Kidney epithelial cell (primary cell): ENCODE measurements at places on chromosomes 7 and 10. TPM values are rescaled to one million over a fixed set of nuclear protein-coding genes. Genes with fewer than 3 reads are reported as not detected.

The POP7 gene
- 46.1 and 52.8 TPM in 2 replicates for total RNA-seq

DNA sequence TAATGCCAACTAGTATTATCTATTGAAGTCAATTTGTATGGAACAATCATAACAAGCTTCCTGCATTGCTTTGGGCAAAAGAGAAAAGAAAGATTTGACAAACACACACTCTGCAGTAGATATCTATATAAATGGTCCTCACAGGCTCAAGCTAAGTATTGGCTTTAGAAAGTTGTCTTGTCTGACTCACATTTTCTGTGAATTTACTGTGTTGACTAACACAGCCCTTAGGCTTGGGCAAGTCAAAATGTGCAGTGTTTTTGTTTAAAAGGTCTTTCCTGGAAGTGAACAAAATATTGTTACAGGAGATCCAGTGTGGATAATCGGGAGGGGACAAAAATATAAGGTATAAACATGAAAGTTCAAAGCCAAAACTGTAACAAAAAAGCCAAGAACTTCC, 194.4 kb downstream of the RELN start:
- DNase-seq = no peak

The CXCL12 gene
- 13.0 and 13.5 TPM in 2 replicates for total RNA-seq

DNA sequence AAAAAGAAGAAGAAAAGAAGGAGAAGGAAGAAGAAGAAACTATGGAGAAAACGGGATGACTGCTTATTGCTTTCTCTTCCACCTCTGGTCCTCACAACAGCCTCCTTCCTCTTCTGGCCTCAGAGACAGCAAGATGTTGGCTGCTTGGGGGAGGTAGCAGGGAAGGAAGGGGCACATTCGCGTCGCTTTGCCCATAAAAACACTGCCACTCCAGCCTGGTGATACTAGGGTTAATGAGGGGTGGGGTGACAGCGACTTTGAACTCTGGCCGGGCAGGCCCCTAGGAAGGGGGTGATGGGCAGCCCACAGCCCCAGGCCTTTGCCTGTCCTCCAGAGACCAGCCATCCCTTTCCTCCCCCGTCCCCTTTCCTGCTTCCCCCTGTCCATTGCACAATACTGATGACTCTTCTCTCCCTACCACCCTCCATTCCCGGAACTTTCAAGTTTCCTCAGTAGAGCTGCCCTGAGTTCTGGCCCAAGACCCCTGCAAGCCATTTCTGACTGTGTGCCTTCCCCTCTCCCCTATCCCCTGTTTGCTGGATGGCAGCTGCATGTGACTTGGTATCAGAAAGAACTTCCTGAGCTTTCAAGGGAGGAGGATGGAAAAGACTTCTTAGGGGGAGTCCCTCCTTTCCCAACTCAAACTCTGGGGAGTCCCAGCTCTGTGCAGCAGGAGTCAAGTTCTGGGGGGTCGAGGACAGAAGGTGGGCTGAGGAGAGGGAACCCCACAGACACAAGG, 2.2 kb upstream of the CUEDC2 start:
- DNase-seq = no peak

GRCh38 chr10:49252313-49253034, 46.5 kb upstream of the C10orf71 start:
- DNase-seq = no peak

DNA sequence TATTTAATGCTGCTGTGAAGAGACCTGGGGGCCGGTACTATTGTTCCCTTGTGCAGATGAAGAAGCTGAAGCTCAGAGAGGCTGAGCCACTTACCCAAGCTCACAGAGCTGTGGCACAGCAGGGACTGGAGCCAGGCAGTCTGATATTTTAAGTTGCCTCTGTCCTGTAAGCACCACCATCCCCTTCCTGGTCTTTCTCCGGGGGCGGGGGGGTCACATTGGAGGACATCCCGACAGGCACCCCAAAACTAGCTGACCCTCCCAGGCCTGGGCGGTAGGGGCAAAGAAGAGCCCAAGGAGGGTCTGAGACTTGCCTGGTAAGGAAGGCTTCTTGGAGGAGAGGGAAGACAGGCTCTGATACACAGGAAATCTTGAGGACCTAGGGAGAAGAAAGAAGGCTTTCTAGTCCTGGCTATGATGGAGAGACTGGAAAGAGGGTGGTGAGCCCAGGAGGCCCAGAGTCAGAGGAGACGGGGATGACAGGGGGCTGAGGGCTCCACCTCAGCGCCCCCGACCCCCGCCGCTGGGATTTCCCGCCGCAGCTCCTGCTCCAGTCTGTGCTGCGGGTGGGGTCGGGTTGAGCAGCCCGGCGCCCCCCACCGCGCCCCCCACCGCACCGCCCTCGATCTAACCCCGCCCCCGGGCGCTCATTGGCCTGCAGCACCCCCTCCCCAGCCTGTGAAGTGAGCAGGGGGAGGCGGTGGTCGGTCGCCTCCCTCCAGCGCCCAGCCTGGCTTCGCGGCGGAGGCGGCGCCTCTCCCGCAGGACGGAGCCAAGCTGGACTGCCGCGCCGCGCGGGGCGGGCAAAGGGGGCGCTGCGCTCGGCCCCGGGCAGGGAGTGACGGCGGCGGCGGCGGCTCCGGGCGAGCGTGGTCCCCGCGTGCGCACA, at the start of gene ADCYAP1R1:
TSS of gene ADCYAP1R1 (plus strand) at position 711 of the 889 bp plus-strand sequence. CDS start 10,957 bp downstream, outside the sequence.
- DNase-seq = no peak

GRCh38 chr7:33742521-33742920, 162.8 kb upstream of the BMPER start:
- no peak for DNase-seq

DNA sequence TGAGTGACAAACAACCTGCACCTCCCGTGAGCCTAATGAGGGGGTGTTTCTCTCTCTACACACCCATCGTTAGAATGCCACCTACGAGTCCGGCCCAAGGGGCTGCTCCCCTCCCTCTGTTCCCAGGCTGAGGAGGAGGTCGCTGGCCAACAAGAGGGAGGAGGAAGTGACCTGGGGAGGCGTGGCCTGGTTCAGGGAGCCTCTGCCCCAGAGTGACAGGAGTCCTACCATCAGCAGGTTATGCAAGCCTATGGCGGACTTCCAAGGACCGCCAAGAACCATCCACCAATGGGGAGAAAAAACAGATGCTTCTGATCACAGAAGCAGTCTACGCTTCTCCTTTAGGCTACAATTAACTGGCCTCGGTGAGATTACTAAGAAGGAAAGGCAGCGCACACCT, 12.3 kb upstream of the EGFR start:
- DNase-seq = no peak

DNA sequence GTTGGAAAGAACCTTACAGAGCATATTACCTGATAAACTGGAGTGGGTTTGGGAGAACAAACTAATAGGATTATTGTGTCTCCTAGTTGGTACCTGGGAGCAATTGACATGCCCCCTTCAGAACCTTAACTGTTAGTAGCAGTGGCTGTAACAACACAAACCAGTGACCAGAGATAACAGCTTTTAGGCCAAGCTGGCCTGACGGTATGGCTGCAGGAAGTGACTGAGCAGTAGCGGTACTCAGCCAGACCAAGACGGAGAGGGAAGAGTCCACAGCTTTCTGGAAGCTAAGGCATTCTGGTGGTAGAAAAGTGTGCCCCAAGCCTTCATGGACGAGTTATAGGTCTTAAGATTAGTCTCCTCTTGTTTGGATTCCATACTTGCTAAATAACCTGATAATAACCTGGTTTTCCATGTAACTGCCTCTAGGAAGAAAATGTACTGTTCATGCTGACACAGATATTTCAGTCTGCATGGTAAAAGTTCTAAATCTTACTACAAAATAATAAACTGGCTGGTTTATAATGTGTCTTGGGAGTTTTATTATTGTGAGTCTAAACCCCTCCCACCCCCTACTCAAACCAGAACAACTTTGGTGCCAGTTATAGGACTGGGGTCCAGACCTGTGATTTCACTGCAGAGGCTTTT, 11.3 kb downstream of the NOLC1 start:
- no peak for DNase-seq

- DNase-seq = no peak
Observed at GRCh38 chr10:81036257-81036656, 498.6 kb downstream of the SH2D4B start.

DNA sequence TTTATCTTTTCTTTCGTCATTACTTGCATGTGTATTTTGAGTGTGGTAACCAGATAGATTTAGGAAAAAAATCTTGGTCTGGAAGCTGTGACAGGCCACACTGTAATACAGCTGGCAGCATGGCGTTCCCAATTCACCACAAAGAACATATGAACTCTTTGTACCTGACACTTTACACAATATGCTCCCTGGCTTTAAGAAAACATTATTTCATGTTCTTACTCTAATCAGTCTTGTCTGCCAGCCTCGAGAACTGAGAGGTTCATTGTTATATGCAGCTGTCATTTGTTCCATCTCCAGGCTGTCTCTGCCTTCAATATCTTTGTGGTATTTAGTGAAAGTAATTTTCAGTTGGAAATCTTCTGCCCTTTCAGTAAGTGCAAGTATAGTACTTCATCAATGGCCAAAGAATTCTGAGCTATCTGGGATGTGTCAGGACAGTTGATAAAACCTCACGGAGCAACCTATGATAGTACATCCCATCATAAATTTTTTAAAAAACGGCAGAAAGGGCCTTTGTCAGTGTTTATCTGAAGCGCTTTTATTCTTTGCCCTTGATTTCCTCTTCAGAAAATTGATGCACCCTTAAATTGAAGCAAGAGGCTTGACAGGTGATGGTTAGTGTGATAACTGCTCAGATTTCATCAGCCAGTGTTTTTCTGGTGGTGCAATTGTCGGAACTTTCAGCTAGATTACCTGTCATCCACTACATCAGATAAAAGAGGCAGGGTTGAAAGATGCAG, 146.3 kb upstream of the SP8 start:
- no peak for DNase-seq

DNA sequence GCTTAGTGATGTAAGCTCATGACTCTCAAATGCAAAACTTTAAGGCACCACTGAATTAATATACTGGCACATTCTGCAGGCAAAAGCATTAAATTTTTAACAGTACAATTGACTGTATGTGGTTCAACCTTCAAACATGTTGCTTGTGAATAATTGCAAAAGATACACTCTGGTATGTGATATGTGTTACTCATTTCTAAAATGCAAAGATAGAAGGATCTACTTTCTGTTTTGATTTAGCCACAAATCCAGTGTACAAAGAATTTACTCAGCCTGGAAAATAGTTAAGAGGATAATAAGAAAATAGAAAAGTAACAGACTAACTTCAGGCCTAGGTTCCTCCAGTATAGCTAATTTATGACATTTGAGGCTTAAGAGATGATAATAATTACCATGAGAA, 66.6 kb upstream of the NOBOX start:
- no peak for DNase-seq

DNA sequence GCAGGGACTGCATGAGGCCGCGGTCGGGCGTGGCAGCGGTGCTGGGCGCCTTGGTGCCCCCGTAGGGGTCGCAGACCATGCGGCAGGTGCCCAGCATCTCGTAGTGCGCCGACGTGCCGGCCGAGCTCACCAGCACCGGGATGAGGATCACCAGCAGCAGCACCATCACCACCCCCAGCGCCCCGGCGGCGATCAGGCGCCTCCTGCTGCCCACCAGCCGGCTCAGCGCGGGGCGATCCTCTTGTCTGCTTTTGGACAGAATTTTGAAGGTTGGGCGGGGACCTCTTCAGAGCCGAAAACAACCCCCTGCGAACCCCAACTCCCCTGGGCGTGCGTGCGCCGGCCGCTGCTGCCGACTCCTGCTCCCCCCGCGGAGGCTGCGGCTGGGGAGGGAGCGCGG, 779 bp downstream of the C1QL3 start:
- no peak for DNase-seq

DNA sequence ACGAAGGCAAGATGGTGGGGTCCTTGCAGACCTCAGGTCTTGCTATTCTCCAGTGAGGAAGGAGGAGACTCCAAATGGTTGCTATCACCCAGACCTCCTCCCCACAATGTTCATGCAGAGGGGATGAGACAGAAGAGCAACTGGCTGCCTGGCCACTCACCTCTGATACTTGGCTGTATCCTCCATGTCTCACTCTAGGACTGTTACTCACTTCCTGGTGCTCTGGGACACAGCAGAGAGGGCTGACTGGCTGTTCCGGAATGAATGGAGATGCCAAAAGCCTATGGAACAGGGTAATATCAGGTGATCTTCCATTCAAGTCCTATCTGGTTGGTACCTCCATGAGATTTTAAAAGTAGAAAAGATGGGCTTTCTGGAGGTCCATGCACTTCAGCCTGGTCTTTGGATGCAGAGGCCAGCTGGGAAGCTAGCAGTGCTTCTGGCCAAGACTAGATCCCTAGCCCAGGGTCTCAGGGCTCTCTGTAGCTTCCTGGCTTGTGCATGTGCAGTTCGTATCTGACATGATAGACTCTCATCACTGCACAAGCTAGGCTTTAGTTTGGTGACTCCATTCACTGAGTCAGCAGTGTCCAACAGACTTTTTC, 27.0 kb upstream of the ABI1 start:
- no peak for DNase-seq
